ENCODE measurements at places on chromosomes 5 and 9. TPM values are rescaled to one million over a fixed set of nuclear protein-coding genes. Genes with fewer than 3 reads are reported as not detected.

Gene SLC35A4
- total RNA-seq, result 45.3 TPM

Gene BNIP1
- 14.0 TPM for total RNA-seq

Gene PALM2AKAP2
- 0.06 TPM for total RNA-seq

Gene GMCL2
- not detected for total RNA-seq

Gene F2RL1
- 111 TPM for total RNA-seq

Gene NME5
- total RNA-seq, result 1.7 TPM

Gene PCDHGB7
- 12.3 TPM for total RNA-seq
